ENCODE measurements at places on chromosomes 6 and 20.

DNA sequence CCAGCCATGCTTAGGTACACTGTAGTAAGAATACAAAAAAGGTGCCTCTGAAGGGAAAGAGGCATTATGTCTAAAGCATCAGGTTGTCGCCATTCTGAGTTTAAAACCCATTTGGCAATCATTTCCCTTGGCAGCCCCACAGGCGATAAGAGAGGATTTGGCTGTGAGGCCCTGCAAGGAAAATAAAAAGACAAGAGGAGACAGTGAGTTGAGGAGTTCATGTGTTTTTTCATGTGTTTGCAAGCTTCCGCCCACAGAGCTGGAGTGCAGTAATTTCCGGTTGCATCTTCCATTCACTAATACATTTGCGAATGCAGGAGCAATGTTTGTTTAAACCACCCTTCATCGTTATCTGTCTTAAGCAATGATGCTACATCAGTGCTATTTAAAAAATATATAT lies 138.5 kb upstream of the SOX4 start:
- DNase-seq: no peak

DNA sequence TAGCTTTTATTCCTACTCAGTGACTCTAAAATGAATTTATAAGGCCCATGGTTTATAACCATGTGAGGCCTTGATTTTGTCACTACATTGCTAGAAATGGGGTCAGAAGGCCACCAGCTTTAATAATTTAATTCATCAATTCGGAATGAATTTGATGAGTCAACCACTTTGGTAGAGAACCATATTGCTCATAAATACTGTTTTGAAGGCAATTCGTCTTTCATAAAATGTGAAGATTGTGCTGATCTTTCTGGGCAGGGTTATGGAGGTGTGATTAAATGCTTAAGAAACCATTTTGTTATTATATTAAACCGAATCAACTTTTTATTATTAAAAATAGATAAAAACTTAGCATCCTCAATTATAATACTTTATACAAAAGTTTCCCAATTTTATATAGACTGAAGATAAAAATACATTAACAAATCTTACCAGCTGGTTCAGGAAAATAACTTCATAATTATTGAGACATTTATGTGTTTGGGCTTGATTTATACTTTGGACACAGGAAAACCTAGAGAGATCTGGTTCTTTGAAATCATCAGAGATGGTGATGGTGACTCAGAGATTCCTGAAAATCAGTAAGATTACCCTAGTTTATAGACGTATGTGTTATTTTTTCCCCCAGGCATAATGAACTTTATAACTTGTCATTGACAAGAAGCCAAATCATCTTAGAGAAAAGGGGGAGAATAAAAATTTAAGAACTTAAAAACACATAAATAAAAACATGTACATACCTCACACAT lies 10.6 kb downstream of the HCRTR2 start:
- no peak for DNase-seq

- DNase-seq: no peak
Observed at GRCh38 chr6:87101067-87101466, 6.2 kb upstream of the CGA start.

GRCh38 chr6:99614430-99615186 lies 8.0 kb downstream of the PRDM13 start:
- DNase-seq: no peak

DNA sequence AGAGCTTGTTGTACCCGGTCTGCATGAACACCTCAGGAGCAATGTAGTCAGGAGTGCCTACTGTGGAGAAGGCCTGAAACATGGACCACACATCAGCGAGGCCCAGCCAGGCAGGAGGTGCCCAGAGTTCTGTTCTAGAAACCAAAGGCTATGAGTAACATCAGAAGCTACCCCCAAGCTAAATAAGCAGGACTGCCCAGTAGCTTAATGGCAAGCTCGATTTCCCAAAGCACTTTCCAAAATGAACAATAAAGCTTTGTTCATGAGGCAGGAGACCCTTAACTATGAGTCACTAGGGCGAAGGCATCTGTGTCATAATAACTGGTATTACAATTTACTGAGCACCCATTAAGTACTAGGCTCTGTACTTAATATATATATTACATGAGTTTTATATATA lies 47.4 kb downstream of the STK38 start:
- DNase-seq: no peak

GRCh38 chr20:47973519-47974233 lies 188.4 kb upstream of the SULF2 start:
- DNase-seq: no peak

- DNase-seq: no peak
Observed at GRCh38 chr20:1637755-1638154, 17.9 kb upstream of the SIRPB1 start.

GRCh38 chr20:11993886-11994461 lies 76.3 kb downstream of the BTBD3 start:
- DNase-seq: no peak

DNA sequence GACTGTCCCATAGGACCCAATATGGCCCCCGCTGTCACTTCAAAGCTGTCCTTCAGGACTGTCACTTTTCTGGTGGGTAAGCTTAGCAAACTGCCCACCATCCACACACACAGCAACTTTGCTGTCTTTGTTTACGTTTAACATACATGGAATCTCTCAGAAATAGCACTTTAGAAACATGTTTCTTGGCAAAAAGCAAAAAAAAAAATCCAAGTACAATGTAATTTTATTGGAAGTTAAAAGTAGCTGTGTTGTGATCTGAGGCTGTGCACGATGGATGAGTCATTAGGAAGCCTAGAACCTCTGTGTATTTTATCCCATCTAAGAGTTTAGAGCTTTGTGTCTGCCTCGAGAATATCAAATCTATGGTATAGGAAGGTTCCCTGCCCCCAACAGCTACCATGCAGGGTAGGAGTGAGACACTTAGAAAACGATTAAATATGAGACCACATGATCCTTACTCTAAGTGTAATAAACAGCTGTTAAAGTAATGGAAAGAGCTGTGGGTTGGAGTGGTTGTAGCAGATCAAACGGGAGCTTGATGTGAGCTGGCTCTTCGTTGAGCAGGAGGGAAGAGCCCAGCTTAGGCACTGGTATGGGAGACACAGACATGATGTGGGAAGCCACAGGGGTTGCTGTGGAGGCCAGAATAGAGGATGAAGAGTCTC lies 119.5 kb downstream of the PLEKHG1 start:
- DNase-seq: no peak

DNA sequence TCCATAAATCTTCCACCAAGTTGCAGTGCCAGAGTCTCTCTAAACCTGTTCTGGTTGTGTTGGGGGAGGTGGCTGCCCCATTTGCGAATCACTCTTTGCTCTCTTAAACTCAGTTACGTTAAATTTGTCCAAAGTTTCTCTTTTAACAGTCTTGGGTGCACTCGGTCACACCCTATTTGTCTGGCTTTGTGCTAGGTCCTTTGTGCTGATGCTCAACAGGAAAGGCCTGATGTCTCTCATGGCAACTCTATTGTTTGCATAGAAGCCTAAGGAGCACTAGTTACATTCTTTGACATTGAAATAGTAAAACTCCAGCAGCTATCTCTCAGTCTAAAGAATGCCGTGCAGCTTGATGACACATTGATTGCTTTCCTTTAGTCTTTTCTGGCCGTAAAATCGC lies 105.1 kb downstream of the TRMT11 start:
- no peak for DNase-seq

- peak; percentile 10 for DNase-seq
Observed at GRCh38 chr20:32521780-32522525, 63.2 kb downstream of the NOL4L start.

DNA sequence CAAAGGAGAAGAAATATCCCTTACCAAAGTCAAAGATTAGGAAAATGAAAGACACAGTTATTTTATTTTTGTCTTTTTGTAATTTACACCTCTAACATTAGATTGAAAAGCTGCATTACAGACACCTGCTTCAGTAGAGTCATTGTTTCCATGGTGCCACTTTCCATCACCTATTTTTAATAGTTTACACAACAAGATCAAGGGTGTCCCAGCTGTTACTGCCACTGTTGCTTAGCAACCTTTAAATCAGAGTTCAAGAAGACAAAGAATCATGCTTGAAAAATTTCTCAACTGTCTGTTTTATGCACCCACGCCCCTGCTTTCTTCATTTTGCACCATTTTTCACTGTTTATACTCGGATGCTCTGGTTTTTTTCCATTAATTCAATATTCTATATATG lies 668.2 kb upstream of the GJE1 start:
- no peak for DNase-seq

- DNase-seq: no peak
Observed at GRCh38 chr20:41902346-41902745, 284.2 kb upstream of the CHD6 start.

DNA sequence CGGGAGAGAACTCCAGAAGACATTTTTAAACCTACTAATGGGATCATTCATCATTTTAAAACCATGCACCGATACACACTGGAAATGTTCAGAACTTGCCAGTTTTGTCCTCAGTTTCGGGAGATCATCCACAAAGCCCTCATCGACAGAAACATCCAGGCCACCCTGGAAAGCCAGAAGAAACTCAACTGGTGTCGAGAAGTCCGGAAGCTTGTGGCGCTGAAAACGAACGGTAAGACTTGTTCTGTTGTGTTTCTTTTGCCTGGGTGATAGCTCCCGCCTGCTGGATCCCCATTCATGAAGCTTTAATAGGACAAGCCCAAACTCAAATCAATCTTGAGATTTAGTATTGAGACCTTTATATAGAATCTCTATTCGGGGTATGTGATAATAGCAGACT lies 4.2 kb downstream of the TNFAIP3 start:
- no peak for DNase-seq

- DNase-seq: no peak
Observed at GRCh38 chr20:44009679-44009992, 95.0 kb downstream of the TOX2 start.

- no peak for DNase-seq
Observed at GRCh38 chr6:135505648-135506047, 8.1 kb upstream of the AHI1 start.

GRCh38 chr20:34473262-34473883 lies 42.8 kb upstream of the DYNLRB1 start:
- DNase-seq: no peak

- DNase-seq: no peak
Observed at GRCh38 chr6:3041147-3041546, 27.1 kb upstream of the RIPK1 start.

- no peak for DNase-seq
Observed at GRCh38 chr6:134420614-134421181, 102.8 kb upstream of the SGK1 start.

DNA sequence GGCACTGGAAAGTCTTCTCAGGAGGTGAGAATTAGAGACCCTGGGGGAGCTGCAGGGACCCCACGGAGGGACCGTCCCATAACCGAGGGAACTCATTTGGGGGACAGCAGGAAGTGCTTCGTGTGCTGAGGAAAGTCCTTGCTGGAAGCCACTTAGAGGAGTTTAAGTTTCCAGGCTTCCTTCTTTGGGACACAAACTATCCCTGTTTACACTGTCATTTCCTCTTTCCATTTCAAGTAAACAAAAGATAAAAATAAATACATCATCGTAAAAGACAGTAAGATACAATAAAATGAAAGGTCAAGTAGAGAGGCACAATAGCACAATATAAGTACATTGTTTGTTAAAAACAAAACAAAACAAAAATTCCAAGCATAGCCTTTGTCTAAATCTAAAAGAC lies 101.2 kb downstream of the TTLL2 start:
- DNase-seq: no peak

GRCh38 chr6:14857501-14857900 lies 388.4 kb upstream of the JARID2 start:
- DNase-seq: no peak

DNA sequence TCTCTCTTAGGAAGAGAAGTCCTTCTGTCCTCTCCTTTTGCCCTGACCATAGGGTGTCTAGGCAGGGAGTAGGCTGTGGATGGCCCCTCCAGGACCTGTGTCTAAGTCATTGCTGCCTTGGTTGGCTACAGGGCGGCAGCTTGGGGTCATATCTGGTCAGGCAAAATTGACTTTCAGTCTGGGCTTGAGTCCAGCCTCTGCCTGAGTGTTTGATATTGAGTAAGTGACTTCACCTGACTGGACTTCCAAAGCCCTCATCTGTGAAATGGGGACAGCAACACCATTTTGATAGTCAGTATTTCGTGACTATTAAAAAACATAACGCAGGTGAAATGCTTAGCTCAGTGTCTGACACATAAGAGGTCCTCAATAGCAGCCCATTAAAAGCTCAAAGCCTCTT lies 4.6 kb downstream of the TGM3 start:
- DNase-seq: no peak

- no peak for DNase-seq
Observed at GRCh38 chr6:143337201-143337949, 113.1 kb downstream of the ADAT2 start.

GRCh38 chr6:111743360-111743759 lies 129.9 kb downstream of the FYN start:
- DNase-seq: no peak

GRCh38 chr20:9515214-9515585 lies 810 bp downstream of the LAMP5 start:
- no peak for DNase-seq

GRCh38 chr6:55108134-55109130 lies 65.9 kb upstream of the HCRTR2 start:
- no peak for DNase-seq

- DNase-seq: no peak
Observed at GRCh38 chr6:10030942-10031537, 383.8 kb downstream of the TFAP2A start.

DNA sequence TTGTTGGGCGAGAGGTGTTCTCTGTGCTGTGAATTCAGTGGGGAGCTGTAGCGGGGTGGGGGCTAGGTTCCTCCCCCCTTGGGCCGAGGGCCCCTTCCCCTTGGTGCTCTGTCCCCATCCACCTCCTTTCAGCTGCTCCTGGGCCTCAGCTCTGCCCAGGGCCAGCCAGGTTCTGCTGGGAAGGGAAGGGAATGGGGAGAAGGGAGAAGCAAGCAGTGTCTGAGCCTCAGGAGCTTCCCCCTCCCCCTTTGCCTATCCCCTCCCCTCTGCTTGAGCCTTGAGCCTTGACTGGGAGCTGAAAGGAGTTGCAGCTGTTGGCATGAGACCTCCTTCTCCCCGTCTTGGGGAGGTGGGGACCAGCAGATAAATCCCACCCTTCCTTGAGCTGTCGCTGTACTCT lies 576 bp upstream of the RRP36 start:
- no peak for DNase-seq

GRCh38 chr6:66396549-66396948 lies 689.5 kb upstream of the EYS start:
- no peak for DNase-seq

GRCh38 chr20:20413810-20414281 lies 45.9 kb downstream of the INSM1 start:
- DNase-seq: no peak

- no peak for DNase-seq
Observed at GRCh38 chr20:32415494-32415893, 57.4 kb downstream of the ASXL1 start.

- no peak for DNase-seq
Observed at GRCh38 chr20:63745961-63746731, 6.6 kb downstream of the SLC2A4RG start.

Data from AG09319 (cell line).